Nucleus accumbens (tissue), 56 donors: ENCODE measurements at places on chromosomes 12 and 14.
A peak's percentile ranks its signal among the peaks of the same experiment; 100 is the strongest.

GRCh38 chr12:26691234-26691970 is 141.6 kb downstream of the ITPR2 start:
- DNase-seq = peak; percentile 47

DNA sequence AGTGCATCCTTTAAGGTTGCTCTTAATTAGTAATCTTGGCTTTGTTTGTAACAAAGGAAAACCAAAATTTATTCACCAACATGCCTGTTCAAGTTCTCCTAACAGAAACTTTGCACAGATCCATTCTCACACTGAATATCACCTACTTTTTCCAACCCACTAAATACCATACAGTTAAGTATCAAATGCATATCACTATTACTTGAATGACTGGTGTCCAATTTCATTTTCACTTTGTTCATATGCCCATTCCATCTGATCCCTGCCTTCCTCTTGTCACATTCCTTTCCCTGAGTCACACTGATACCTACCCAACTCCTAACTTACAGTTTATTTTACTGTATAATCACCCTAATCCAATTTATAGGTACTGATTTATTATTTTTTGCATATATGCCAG is 286.4 kb downstream of the NELL2 start:
- DNase-seq = no peak

GRCh38 chr12:62434494-62435302 is 31.9 kb upstream of the MON2 start:
- no peak for DNase-seq

DNA sequence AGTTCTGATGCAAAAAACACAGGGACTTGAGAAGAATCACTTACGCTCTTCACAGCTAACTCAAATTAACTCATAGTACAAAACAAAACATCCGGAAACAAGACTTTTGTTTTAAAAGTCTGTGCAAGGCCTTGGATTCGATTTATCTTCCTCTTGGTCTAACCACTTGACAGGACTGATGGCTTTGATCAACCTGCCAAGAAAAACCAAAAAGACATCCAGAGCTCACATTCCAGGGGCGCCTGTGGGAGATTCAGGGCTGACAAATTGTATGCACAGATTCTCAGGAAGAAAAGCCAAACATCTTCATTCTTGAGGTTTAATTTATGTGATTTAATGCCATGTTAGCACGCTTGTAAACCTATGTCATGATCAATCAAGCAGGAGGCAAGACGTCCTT is 129.1 kb upstream of the TMCC3 start:
- DNase-seq = no peak

- DNase-seq = no peak
Observed at GRCh38 chr12:89468017-89468416, 56.6 kb downstream of the GALNT4 start.

DNA sequence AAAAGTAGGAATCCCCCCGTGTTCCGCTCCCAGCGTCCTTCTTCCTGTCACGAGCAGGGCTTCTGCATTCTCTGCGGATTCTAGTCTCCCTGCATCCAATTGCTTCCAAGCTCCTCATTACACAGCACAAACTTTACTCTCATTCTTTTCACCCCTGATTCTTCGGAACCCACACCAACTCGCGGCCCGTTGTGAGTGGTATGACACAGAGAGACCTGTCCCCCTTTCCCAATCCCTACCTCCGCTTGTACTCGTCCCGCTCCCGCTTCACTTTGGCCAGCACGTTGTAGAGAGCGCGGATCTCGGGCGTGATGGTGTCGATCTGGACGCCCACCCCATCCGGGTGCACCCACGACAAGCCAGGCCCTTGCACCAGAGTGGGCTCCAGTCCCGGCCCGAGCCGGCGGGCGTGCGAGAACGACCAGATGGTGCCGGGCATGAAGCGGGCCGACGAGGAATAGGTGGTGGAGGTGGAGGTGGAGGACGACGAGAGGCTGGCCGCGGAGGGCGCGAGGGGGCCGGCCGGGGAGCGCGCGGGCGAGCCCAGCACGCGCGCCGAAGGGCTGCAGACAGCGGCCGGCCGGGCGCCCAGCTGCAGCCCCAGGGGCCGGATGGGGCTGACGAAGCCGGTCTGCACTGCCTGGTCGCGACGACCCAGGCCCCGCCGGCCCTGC is 687 bp downstream of the IFFO1 start:
- DNase-seq = no peak

DNA sequence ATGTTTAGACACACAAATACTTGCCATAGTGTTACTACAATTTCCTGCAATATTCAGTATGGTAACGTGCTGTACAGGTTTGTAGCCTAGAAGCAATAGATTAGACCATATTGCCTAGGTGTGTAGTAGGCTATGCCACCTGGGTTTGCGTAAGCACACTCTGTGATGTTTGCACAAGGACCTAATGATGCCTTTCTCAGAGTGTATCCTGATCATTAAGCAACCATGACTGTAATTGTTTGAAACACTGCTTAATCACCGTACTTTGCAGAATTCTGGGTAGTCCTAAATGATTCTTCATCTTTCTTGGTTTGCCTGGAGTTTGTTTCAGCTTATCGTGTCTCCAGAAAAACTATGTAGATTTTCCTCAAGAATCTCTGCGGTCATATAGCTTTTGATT is 11.2 kb upstream of the TCP11L2 start:
- DNase-seq = no peak

DNA sequence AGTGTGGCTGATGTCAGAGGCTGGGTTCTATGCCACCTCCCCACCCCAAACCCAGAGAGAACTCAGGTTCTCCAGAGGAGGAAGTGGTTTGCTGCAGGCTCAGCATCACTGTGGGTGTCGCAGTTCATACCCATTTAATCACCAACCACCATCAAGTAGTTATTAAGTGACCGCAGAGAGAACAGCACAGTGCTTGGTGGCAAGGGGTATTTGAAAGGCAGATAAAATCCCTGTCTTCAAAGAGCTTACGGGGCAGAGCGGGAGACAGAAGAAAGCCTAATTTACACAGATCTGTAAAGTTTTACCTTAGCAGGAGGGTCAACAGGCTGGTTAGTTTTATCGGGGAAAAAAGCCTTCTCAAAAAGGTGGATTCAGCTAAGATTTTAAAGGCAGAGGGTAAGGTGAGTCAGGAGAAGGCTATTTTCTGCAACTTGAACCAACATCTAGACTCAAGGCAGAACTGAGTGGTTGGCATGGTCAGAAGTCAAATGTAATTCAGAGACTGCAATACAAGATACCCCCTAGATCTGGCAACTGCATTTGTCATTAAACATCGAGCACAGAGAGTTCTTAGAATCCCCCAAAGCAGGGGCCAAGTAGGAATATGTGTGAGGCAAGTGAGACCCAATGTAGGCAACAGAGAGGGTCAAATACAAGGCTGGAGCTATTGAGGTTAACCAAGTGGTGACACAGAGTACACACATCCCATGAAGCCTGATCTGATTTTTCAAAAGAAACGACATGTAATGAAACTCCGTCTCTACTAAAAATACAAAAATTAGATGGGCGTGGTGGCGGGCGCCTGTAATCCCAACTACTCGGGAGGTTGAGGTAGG is 13.2 kb downstream of the PXN start:
- DNase-seq = no peak
